ENCODE measurements at places on chromosomes 5 and 9.

DNA sequence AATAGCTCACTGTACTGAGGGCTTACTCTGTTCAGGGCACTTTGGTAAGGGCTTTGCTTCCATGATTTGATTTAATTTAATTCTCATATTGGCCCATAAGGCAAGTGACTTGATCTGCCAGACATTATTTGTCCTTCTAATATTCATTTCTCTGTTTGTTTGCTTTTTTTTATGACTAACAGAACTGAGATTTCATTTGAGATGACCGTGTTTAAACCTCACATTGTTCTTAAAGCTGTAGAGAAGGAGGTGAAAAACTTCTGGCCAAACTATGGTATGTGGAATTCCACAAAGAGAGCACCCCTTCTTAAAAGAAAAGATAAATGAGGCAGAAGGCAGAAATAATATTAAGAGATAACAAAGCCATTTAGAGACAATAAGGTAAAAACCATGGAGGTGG lies 775.6 kb upstream of the ACO1 start:
- no peak for DNase-seq

DNA sequence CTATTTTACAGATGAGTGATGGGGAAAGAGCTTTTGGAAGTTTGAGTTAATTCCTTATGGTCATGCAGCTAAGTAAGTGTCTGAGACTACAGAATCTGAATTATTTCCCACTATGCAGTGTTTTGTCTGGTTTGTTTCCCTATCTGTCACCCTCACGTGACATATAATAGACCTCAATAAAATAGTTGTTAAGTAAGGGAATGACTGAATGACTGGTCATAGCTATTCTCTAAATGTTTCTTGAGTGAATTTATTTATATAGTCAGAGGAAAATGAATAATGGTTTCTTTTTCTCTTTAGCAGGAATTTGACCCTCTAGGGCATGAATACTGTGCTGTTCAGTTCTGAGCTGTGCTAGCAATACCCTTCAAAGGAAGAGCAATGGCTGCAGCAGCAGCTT lies 10.3 kb downstream of the TRIM32 start:
- no peak for DNase-seq

- peak; percentile 83 for DNase-seq
Measured at GRCh38 chr5:77852514-77853352, 76.6 kb upstream of the TBCA start.

- DNase-seq: no peak
Measured at GRCh38 chr5:17058438-17058837, 122.3 kb upstream of the MYO10 start.

DNA sequence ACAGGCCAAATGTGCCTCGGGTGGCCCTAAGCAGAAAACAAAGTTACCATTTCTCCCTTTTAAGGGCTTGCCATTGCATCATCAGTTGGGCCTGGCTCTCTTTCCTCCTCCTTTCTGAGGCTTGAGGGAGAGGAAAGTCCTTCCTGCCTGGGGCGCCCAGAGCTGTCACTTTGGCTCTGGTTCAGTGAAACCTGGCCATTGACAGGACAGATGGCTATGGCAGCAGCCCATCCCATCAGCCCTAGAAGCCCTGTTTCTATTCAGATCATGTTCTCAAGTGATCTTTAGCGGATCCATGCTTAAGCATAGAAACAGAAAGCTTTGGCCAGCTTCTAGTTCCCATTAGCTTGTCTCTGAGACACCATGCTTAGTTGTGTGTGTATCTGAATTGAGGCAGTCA lies 293.4 kb downstream of the YTHDC2 start:
- peak; percentile 24 for DNase-seq

- no peak for DNase-seq
Measured at GRCh38 chr9:27460226-27461023, 63.7 kb upstream of the IFNK start.

GRCh38 chr9:136241542-136241941 lies 4.1 kb downstream of the QSOX2 start:
- DNase-seq: no peak

DNA sequence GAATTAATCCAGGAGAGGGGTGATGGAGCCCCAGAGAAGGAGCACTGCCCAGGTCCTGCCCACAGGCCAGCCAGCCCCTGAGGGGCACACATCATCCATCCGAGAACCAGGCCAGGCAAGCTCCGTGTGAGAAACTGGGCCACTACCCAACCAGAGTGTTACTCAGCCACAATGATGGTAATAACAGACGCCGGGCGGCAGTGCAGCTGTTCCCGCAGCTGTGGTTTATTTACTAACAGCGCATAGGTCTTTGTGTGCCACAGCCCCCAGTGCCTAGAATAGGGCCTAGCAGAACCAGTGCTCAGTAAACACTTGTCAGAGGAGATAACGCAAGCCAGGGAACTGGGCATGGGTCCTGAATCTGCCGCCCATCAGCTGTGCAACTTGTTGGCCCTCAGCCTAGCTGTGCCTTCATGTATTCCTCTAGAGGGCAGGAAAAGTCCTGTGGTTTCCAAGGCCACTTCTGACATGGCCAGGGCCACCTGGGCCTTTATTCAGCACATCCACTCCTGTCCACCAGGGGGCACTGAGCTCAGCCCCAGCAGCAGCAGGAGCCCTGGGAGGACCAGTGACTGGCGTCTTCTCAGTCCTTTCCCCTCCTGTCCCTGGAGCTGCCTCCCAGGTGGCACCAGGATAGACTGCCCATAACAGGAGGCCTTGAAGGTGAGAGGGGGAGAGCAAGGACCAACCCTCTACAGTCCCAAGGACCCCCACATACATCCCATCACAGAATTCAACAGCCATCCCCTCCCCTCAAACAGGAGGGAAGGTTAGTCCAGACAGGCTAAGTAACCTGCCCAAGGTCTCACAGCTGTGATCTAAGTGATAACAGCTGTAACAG lies 2.1 kb downstream of the MXD3 start:
- DNase-seq: peak; percentile 63

Measured in right cardiac atrium (tissue), 5 donors.